ENCODE measurements at places on chromosomes 12 and 14.

- peak; percentile 27 for DNase-seq
Measured at GRCh38 chr12:106345746-106346145, 11.8 kb upstream of the POLR3B start.

- DNase-seq, result no peak
Measured at GRCh38 chr14:89792489-89793366, 161.8 kb downstream of the EFCAB11 start.

DNA sequence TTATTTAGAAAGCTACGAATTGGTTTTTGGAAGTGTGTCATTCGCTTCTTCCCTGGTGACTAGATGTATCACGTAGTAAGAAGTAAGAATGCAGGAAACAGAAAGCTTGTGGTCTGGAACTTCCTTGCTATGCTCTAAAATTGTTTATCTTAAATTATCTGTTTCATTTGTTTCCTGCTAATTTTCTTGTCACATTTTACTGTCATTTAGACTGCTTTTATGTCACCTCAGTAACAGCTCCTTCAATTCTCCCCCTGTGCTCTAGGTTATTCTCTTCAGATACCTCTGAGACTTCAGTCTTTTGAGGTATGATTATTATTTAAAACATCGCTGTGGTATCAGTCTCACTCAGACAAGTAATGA lies 699 bp upstream of the CD69 start:
- DNase-seq, result peak; percentile 70

GRCh38 chr12:99170037-99170436 lies 477.5 kb upstream of the GARIN6 start:
- DNase-seq, result no peak

GRCh38 chr12:117063162-117063911 lies 35.9 kb downstream of the TESC start:
- DNase-seq, result peak; percentile 29

Data from suppressor macrophage treated with lipopolysaccharide for 4 hours (primary cell).